IgD-negative memory B cell (primary cell): ENCODE measurements at places on chromosomes 4 and X. TPM values are rescaled to one million over a fixed set of nuclear protein-coding genes. Genes with fewer than 3 reads are reported as not detected.

Gene DAPP1
- polyA plus RNA-seq = 172 TPM

Gene PPP2R2C
- not detected for polyA plus RNA-seq

Gene FAM9B
- not detected for polyA plus RNA-seq

Gene TMPRSS11F
- polyA plus RNA-seq = not detected

Gene OCIAD2
- 142 TPM for polyA plus RNA-seq

Gene CACNA1F
- polyA plus RNA-seq = not detected

Gene ARHGAP10
- polyA plus RNA-seq = 0.20 TPM

Gene MAP9
- polyA plus RNA-seq = 7.4 TPM

Gene ERVMER34-1
- not detected for polyA plus RNA-seq

Gene UPF3B
- 12.4 TPM for polyA plus RNA-seq

Gene LPAR4
- not detected for polyA plus RNA-seq

Gene NALF2
- polyA plus RNA-seq = not detected

Gene ADH1A
- polyA plus RNA-seq = not detected

Gene ARR3
- not detected for polyA plus RNA-seq

Gene ASB12
- polyA plus RNA-seq = not detected

Gene EFHC2
- polyA plus RNA-seq = not detected

Gene SMIM10L2A
- polyA plus RNA-seq = 0.05 TPM

Gene YY2
- polyA plus RNA-seq = 0.43 TPM

Gene HDX
- 2.7 TPM for polyA plus RNA-seq

Gene RNF150
- not detected for polyA plus RNA-seq

Gene NR0B1
- polyA plus RNA-seq = not detected

Gene HGFAC
- not detected for polyA plus RNA-seq

Gene CDX4
- polyA plus RNA-seq = not detected

Gene BST1
- 0.21 TPM for polyA plus RNA-seq

Gene USP17L5
- polyA plus RNA-seq = not detected

Gene RAB9B
- 0.39 TPM for polyA plus RNA-seq

Gene DBET
- polyA plus RNA-seq = not detected

Gene SHOX
- polyA plus RNA-seq = not detected

Gene PNMA3
- polyA plus RNA-seq = not detected

Gene TMEM150C
- not detected for polyA plus RNA-seq

Gene KLF8
- 13.6 TPM for polyA plus RNA-seq

Gene APLN
- not detected for polyA plus RNA-seq

Gene GPRASP1
- 2.0 TPM for polyA plus RNA-seq

Gene OPN1MW
- not detected for polyA plus RNA-seq

Gene C4orf54
- not detected for polyA plus RNA-seq

Gene STATH
- polyA plus RNA-seq = not detected

Gene NXF2B
- polyA plus RNA-seq = not detected

Gene EPGN
- polyA plus RNA-seq = not detected

Gene SYNPO2
- polyA plus RNA-seq = not detected

Gene SPATA4
- polyA plus RNA-seq = not detected

Gene SERPINA7
- not detected for polyA plus RNA-seq

Gene DDX53
- polyA plus RNA-seq = not detected
